ENCODE measurements at places on chromosomes 7 and 10.

- no peak for DNase-seq
These were observed 232.0 kb upstream of the NRP1 start for GRCh38 chr10:33566426-33566825.

DNA sequence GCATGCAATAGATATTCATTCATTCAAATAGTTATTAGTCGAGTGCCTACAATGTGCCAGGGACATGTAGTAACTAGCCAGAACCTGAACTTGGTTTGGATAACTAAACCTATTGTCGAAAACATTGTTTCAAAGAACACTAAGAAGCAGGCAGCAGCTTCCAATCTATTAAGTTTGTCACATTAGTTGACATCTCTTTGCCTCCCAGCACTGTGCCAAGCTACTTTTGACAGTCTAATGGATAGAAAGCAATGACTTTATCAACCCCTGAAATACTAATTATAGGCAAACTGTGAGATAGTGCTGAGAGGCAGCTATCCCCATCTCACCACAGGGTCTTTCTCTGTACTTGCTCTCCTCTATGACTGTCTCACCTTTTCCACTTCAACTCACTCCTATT, 22.4 kb upstream of the RELN start:
- no peak for DNase-seq

DNA sequence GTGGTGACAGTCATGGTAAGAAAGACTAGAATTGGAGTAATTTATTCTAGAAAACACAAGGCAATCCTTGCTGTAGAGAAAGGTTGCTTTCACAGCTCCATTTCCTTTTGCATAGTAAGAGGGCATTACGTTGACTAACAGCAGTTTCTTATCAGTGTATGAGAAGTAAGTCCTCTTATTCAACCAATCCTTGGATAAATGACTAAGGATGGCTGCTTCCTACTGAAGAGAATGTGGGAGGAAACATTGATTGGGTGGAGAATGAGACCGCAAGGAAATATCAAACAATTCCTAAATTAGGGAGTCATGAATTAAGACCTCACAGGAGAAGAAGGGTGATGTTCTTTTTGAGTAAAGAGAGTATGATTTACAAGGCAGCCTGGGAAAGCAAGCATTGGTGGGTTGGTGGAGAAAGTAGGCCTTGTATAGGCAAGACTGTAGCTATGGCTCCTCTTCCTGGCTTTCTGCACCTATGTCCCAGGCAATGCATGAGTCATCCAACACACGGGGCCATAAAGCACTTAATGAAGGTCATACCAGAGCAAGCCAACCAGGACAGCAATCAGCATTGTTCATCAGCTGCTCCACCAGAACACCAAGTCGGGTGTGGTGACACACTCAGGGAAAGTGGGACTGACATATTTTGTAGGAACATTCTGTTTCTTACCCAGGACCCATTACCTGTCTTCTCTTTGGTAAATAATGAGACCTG, 5.6 kb downstream of the MGAM start:
- no peak for DNase-seq

GRCh38 chr10:92993699-92994272, 66.8 kb upstream of the CYP26C1 start:
- DNase-seq: no peak

DNA sequence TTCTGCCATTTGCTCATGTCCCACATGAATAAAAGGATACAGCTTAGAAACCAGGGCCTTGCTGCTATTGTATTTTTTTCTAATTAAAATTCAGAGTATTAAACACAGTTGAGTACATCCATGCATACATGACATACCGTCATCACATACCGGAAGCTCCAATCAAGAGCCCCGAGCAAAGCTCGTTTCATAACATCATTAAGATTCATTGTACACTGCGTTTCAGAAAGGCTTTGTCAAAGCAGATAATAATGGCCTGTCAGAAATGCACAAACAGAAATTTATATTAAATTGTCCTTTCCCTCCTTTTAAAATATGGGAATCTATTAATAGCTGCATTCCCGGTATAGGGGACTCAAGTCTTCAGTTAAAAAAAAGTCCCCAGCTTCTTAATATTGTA, 103.4 kb downstream of the PRTFDC1 start:
- no peak for DNase-seq

DNA sequence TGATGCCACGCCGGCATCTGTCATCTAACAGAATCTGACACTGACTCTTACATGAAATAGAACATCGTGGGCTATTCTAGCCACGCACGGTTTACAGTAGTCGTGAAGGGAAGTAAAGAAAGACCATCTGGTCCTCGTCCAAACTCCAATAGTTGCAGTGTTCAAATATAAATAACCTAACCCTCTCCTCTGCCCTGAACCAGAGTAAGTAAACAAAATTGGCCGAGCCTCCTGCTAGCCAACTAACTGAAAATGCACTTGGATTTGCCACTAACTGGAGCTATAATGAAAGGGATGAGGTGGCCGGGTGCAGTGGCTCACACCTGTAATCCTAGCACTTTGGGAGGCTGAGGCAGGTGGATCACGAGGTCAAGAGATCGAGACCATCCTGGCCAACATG, 29.5 kb upstream of the ZC3HAV1L start:
- no peak for DNase-seq

GRCh38 chr10:110081911-110082310, 74.1 kb downstream of the ADD3 start:
- DNase-seq: no peak

- no peak for DNase-seq
These were observed 32.8 kb downstream of the CPVL start for GRCh38 chr7:29113384-29114102.

- DNase-seq: peak; percentile 46
These were observed 79.0 kb upstream of the TMEM168 start for GRCh38 chr7:112869111-112869774.

Data from stimulated activated CD4-positive, alpha-beta T cell treated with anti-CD3 and anti-CD28 coated beads, Interleukin-4, amount 100 ng/mL, for 1 hour (primary cell).